ENCODE measurements at places on chromosomes 6 and 20.

DNA sequence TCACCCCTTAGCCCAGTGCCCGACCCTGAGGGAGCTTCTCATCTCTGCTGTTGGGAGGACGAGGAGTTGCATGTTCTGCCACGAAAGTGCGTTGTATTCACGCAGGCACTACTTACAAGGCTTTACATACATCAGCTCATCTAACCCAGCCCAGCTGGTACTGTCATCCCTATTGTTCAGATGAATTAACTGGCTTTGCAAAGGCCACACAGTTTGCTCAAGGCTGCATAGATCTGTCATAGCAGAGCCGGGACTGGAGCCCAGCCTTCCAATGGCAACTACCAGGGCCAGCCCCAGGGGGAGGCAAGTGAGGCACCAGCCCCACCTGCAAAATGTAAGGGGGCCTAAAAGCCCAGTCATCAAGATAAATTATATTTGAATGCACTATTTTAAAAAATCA lies 257.6 kb downstream of the NFATC2 start:
- DNase-seq = no peak

DNA sequence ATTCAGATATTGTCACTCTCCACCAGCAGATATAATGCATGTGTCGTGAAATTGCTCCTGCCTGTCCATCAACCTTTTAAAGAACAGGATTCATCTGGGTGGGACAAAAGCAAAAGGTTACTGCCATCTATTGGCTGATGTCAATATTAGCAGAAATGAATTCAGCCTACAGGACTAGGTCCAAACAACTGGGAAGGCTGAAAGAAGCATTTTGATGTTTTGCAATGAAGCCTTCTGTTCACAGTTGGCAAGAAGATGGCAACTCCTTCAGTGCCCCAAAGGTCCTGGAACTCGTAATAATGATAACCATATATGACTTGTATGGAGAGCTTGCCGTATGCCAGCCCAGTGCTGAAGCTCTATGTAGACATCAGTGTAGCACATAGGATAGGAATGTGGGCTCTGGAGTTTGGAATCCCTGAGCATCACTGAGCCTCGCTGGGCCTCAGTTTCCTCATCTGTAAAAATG lies 7.5 kb downstream of the BCAS1 start:
- DNase-seq = no peak

DNA sequence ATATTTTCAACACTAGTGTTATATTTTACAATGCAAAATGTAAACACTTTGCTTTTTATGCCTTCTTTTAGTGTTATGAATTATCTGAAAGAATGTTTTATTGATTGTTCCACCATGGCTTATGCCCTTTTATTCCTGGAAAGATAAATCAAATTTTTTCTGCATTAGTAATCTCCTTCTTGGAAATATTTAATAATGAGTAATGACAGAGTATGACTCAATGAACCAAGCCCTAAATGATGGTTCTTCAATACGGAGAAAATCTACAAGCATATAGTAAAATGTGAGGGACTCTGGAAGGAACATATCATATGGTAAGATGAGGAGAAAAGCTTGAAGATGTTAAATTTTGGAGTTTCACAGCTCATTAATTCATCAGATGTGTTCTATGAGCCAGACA lies 929.6 kb downstream of the C6orf118 start:
- no peak for DNase-seq

GRCh38 chr6:130136798-130137197 lies 86.0 kb downstream of the SAMD3 start:
- DNase-seq = no peak

DNA sequence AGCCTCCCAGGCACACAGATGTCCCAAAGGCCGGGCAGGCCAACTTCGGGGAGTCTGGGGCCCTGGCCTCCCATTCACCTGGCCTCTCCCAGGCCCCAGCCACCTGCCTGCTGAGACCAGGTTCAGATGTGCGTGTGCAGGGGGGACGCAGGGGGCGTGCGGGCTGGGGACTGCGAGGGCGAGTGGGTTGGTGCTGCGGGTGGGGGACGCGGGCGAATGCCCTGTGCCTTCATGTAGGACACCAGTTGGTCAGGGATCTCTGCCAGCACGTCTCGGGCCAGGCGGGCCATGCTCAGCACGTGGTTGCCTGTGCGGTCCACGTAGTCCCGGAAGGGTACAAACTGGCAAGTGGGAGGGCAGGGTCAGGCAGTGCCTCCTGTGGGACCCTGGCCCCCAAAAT lies 44.5 kb downstream of the RAB44 start:
- no peak for DNase-seq

GRCh38 chr6:31243508-31243907 lies 28.4 kb downstream of the HLA-C start:
- DNase-seq = no peak

DNA sequence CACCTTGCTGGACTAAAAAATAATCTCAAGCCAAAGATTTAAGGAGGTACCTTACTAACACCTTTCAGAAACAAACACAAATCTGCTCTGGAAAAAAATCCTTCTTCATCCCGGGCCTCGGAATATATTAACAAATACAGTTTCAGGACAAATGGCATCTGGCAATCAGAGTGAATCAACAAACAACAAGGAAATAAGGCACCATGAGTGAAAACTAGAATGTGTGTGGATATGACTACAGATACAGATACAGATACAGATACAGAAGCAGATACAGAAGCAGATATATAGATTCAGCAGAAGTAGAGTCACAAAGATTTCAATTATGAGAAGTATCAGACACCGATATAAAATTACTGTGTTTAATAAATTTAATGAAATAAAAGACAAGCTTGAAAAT lies 178.4 kb downstream of the QKI start:
- DNase-seq = no peak

DNA sequence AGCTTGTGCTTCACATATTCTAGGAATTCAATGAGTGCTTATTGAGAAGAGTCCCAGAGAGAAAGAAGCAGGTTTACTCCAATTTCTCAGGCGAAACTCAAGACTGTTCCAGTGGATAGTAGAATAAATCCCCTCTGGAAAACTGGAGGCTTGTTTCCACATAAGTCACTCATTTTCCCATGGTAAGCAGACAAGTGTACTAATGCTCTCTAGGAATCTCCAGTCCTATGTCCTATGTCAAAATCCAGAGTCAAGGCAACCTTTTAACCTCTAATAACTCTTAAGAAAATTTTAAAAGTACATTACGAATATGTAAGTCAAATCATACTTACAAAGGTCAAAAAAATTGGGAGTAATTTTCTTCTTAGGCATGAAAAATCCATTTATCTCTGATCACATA lies 35.2 kb downstream of the SMLR1 start:
- DNase-seq = no peak

DNA sequence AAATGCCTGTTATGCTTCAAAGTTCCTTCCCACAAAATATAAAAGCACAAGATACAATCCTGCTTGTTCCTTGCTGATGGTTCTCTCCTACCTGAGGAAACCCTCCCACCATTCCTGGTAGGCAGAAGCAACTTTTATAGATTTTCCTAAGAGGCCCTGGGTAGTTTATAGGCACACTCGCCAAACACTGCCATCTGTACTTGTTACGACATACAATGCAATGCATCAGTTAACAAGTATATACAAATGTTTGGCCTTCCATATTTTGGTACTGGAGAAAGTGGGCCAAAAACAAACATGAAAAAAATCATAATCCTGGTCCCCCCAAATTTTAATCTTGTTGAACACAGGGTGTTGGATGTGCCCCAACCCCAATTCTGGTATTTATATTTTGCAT lies 16.6 kb downstream of the MCM9 start:
- DNase-seq = no peak

- DNase-seq = no peak
Observed at GRCh38 chr6:5071216-5071615, 13.9 kb upstream of the PPP1R3G start.

DNA sequence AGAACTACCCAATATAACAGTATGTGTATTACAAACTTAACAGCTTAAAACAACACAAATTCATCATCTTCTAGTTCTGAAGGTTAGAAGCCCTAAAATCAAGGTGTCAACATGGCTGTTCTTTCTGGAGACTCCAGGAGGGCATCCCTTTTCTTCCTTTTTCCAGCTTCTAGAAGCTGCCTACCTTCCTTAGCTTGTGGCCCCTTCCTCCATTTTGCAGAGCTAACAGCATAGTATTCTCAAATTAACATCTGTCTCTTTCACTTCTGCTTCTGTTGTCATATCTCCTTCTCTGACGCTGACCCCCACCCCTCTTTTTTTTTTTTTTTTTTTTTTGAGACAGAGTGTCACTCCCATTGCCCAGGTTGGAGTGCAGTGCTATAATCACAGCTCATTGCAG lies 52.8 kb upstream of the AKIRIN2 start:
- no peak for DNase-seq

DNA sequence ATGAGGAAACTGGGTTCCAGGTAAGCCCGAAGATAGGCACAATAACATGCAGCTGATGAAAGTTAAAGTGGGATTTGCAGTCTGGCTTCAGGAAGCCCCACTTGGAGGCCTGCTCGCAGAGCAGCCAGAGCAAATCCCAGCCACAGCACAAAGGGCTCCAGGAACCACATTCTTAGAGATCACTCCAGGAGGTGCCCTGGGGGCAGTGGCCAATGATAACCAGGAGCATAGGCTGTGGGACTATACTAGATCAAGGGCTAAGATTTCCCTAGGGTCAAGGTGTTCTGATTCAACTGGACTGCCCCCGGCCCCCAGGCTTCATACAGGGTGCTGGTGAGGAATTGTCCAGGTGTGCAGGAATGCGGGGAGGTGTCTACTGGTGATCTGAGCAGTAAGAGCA lies 133.9 kb upstream of the PTPRT start:
- DNase-seq = no peak
